Stimulated activated CD4-positive, alpha-beta T cell treated with anti-CD3 and anti-CD28 coated beads, Interleukin-12 subunit alpha, Interleukin-12 subunit beta, amount 100 ng/mL, for 4 hours (primary cell): ENCODE measurements at places on chromosomes 16 and 17.

DNA sequence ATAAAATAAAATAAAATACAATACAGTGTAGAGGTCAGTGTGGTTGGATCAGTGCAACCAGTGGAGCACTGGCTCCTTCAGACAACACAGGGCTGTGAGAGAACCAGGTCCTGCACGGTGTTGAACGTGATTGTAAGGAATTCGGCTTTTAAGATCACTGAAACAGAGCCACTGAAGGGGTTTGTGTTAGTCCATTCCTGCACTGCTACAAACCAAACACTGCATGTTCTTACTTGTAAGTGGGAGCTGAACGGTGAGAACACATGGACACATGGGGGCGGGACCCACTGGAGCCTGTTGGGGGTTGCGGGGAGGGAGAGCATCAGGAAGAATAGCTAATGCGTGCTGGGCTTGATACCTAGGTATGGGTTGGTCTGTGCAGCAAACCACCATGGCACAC is 193.2 kb upstream of the AXIN2 start:
- no peak for DNase-seq

GRCh38 chr16:69852815-69853214 is 90.7 kb downstream of the WWP2 start:
- no peak for DNase-seq

GRCh38 chr17:7480089-7480384 is 606 bp upstream of the ZBTB4 start:
- no peak for DNase-seq

DNA sequence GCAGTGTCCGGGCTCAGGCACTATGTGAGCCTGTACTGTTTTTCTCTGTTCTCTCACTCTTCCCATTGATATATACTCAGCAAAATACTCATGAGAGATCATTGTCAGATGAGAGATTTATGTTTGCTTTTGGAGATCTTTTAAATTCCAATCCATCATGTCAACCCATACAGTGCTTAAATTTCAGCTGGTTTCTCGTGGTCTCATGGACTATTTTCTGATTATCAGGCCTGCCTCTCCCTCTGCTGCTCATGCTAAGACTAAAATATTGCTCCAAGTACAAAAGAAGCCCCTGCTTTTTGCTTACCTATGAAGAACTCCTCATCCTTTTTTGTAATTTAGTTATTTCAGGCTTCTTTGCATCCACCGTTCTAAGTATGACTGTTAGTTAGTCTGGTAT is 547.2 kb downstream of the KCNJ2 start:
- no peak for DNase-seq

- DNase-seq, result no peak
Observed at GRCh38 chr17:51617986-51618385, 357.6 kb downstream of the UTP18 start.

GRCh38 chr17:74868251-74868907 is 4.4 kb downstream of the FDXR start:
- DNase-seq, result no peak

DNA sequence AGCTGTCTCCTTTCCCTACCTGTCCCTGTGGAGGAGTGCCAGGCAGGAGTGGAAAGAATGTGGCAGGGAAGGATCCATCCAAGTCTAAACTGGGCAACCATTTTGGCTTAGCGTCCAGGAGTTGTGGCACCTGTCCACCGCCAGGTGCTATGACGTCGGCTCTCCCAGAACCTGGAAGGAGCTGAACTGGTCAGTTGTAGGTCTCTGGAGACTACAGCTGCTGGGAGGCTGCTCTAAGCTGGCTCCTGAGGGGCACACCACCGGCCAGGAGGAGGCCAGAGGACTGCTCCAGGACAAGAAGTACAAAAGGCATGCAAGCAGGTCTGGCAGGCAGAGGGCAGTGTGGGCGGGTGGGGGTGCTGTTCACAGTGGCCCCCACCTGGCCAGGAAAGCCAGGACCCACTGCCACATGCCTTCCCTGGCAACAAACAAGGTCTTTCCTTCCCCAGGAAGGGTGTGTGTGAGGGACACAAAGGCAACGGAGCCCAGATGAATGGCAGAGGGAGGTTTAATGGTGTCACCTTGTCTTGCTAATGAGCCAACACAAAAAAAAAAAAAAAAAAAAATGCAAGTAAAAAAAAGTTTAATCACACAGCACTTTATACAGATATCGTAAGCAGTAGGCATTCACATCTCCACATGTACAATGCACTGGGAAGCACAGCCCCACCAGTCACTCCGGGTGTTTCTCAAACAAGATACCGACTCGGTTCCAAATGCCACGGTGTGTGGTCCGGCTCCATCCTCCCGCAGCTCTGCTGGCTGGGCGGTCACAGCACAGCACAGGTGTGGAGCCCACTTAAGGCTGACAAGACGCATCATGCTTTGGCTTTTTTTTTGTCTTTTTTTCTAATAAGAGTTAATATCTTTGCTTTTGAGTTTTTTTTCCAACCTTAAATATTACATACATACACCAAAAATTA is 4.8 kb downstream of the SPHK1 start:
- no peak for DNase-seq

GRCh38 chr17:81954131-81955057 is 6.6 kb downstream of the NOTUM start:
- no peak for DNase-seq

DNA sequence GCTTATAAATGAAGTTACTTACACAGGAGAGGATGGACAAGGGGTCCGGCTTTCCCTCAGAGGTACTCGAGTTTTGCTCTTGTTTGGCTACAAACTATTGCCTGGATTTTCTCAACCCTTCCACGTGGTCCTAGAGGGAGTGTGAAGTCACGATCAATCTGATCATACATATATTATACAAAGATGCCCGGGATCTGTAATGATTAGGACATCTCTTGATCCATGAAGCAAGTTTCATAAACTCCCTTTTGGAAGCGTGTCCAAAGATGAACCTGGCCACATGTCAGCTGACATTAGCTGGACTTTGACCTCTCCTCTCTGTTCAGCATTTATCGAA is 2.3 kb upstream of the CDH11 start:
- DNase-seq, result no peak

- DNase-seq, result no peak
Observed at GRCh38 chr16:51231702-51232101, 80.6 kb upstream of the SALL1 start.

- DNase-seq, result no peak
Observed at GRCh38 chr17:51640108-51640622, 379.8 kb downstream of the UTP18 start.

DNA sequence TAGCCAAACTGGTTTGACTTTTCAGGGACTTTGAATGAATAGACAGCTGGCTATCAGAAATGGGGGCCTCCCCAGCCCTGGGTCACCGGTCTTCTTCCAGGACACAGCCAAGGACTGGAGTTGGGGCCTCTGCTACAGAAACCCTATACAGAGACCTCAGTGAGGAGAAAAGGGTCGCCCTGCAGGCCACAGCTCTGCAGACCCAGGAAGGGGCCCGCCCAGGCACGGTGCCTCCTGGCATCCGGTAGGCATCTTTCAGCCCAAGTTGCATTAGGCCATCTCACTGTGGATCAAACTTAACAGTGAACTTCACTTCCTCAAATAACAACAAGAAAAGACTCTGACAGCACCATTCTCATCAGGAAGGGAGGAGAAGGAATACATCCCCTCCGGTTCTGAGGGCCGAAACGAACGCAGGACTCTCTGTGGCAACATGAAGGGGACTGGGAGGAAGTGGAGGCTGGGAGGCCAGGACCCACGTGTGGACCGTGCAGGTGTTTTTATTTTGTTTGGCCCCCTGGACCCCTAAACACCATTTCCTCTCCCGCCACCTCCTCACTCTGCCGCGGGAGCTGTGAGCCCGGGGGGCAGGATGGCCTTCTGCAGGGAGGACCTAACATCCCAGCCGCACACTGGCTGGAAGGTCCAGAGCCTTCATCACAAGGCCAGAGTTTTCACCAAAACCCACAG is 7.2 kb downstream of the SLC38A10 start:
- no peak for DNase-seq

DNA sequence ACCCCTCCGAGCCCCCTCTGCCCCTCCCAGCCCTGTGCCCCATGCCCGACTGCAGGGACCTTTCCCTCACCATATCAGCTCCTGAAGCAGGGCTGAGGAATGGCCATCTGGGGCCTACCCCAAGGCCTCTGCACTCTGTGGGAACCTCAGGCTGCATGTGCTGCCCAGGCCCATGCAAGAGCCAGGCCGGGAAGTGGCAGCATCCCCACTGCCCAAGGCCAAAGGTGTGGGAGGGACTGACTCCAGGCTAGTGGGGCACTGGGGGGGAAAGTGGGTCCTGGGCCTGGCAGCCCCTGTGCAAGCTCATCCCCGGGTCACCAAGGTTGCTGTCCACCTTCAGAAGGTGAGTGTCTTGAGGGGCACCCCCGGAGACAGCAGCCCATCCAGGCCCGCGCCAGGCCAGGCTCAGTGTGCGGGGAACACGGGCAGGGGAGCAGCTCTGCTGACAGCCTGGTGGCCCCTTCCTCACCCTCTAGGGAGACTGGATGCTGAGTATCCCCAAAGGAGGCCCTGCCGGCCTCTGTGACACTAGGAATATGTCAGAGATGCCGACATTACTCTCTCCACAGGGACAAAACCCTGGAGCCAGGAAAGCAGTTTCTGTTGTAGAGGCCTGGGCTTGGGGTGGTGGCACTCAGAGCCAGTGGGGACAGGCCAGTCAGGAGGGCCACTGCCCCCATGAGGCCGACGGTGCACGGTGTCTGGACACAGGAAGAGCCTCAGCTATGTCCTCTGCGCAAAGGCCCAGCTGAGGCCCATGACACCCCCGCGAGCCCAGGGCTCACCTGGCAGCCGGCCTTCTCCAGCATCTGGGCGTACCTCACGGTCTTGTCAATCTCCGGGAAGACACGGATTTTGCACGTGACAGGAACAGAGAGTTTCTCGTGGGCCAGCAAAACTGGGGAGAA is 3.3 kb downstream of the DUS1L start:
- no peak for DNase-seq

DNA sequence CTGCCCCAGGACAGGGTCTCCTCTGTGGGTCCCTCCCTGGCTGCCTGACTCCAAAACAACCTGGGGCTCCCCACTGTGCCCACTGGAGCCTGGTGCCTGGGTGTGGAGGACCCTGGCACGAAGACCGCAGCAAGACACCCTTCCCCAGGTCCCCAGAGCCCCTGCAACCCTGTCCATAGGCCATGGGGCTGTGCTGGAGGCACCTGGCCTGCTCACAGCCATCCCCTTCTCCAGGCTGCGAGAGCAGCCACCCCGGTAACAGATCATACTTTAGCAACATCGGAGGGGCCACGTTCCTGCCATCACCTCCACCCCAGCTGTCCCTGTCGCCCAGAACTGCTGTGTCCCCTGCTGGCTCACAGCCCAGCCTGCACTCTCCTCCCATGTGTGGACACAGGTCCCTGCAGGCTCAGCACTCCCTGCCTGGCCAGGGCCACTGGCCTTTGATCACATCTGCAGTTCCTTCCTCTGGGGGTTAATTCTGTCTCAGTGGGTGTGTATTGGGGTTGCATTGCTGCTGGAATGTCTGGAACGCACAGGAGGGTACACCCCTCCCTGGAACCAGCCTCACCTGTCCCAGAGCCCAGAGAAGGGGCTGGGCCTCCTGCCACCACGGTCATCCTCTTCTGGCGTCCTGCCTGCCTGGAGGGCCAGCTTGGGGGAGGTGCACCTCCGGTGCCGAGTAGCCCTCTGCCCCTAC is 12.2 kb downstream of the PPL start:
- DNase-seq, result no peak

- DNase-seq, result no peak
Observed at GRCh38 chr16:9469512-9469911, 378.1 kb downstream of the HAPSTR1 start.

- no peak for DNase-seq
Observed at GRCh38 chr17:65058593-65058992, 2.1 kb upstream of the GNA13 start.

DNA sequence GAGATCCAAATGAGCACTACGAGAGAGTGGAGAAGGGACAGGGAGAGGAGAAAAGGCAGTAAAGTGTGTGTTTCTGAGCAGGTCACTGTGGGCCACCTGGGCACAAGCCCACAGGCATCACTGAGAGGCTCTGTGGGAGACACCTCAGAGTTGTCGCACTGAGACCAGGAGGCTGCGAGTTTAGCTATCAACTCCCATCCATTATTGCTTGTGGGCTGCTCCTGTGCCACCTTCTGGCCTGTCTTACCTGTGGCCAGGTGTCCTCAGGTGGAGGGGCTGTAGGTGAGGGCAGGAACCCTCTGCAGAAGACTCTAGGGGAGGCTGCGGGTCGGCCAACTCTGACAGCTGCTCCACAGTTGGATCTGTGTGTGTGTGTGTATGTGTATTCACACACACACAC is 2.5 kb upstream of the PRR29 start:
- DNase-seq, result no peak

DNA sequence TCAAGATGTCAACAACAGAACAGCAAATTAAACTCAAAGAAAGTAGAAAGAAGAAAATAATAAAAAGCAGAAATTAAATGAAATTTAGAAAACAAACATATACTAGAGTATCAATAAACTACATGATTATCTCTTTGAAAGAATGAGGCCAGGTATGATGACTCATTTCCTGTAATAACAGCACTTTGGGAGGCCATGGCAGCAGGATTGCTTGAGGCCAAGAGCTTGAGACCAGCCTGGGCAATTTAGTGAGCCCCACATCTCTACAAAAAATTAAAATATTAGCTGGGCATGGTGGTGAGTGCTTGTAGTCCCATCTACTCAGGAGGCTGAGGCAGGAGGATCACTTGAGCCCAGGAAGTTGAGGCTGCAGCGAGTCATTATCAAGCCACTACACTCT is 232.5 kb downstream of the RAB11FIP4 start:
- no peak for DNase-seq

- no peak for DNase-seq
Observed at GRCh38 chr16:49665482-49666230, 190.3 kb downstream of the ZNF423 start.

GRCh38 chr17:7574176-7574953 is 5.1 kb upstream of the CD68 start:
- DNase-seq, result no peak

GRCh38 chr17:50397919-50398285 is 579 bp upstream of the LRRC59 start:
- DNase-seq, result no peak

DNA sequence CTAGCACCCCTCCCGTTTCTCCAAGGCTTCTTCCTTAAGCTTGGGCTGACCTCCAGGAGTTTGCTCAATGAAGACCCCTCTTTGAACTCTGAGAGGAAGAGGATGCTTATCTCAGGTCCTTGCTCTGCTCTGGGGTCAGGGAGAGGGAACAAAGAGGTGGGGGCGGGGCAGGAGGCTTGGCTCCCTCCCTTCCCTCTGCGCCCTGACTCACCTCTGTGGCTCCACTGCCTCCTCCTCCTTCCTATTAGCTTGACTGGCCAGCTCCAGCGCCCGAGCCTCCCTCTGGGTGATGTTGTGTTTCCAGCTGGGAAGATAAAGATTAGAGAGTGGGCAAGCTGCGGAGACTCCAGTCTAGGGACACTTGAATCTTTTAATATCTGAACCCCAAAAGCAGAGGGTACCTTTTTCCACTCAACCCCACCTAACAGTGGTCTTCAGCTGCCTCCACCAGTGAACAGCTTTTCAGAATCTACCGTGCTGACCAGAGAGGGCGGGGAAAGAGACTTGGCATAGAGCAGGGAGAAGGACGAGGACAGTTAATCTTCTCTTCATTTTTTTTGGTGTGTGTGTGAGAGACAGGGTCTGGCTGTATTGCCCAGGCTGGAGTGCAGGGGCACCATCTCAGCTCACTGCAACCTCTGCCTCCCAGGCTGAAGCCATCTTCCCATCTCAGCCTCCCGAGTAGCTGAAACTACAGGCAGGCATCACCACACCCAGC is 6.7 kb downstream of the GIP start:
- DNase-seq, result no peak

GRCh38 chr17:50582741-50583140 is 22.2 kb downstream of the CACNA1G start:
- no peak for DNase-seq
